Eye (tissue), 1 donor: ENCODE measurements at places on chromosomes 1 and 21.

GRCh38 chr1:36096500-36097432 lies 8.1 kb downstream of the ADPRS start:
- DNase-seq = no peak

DNA sequence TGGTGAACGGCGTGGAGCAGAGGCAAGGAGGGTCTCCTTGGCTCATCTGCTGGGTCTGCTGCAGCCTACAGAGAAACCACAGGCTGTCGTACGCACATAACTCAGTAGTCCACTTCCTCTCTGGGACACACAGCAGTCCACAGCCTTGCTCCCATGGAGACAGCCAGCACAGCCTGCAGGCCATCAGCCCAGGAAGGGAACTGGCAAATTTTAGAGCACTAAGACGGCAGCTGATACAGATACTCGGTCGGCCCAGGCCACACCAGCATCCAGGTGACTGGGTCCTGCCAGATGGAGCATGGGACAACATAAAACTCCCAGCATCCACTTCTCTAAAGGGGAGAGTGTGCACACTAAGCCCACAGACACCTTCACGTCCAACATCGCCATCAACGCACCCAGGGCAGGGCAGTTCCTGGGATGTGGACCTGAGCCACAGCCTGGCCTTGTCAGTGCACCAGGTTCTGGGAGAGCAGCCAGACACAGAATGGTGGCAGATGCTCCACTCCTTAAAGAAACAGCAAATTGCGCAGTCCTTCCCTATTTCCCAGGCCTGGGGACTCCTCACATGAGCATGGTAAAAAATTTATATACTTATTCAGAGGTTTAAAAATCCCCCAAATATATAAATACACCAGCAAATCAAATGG lies 247.1 kb upstream of the RAB4A start:
- DNase-seq = no peak

- DNase-seq = no peak
Observed at GRCh38 chr21:44965251-44966022, 25.6 kb downstream of the SLX9 start.

DNA sequence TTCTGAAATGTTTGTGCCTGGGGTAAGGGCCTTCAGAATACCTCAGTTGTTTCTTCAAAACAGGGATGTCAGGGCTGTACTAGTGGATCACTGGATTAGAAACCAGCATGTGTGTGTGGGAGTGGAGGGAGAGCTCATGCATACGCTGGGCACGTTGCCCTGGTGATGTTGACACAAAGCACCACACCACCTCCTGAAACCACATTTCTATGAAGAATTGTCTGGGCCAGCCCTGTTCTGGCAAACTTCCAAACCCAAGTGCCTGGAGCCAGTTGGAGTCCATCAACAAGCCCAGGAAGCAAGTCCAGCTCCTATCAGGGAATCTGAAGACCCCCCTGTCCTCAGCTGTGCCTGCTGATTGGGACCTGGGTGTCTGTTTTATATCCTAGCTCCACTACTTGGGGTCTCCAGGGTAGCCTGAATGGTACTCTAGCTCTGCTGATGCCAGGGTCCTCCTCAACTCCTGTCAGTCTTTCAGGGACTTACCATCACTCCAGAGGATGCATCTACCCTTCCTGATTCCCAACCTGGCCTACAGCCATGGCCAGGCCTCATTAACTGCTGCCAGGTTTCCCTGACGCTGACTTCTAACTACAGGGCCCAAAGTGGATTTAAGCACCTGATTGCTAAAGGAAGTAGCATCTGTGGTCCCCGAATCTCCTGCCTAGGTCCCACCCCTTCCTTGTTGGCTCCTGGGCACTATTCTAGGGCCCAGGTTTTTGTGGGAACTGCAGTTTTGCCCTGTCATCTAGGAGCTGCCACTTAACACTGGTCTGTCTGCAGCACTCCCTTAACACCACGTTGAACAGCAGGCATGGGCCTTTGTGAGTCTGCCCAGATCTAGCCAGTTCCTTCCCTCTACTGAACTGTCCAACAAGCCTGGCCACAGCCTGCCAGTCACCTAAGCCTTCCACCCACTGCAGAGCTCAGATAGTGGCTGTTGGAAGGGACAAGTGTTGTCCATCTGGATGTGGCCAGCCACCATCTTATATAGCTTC lies 45.5 kb downstream of the LPAR3 start:
- DNase-seq = peak; percentile 72
